M059J (cell line): ENCODE measurements at places on chromosomes 2 and 18.

DNA sequence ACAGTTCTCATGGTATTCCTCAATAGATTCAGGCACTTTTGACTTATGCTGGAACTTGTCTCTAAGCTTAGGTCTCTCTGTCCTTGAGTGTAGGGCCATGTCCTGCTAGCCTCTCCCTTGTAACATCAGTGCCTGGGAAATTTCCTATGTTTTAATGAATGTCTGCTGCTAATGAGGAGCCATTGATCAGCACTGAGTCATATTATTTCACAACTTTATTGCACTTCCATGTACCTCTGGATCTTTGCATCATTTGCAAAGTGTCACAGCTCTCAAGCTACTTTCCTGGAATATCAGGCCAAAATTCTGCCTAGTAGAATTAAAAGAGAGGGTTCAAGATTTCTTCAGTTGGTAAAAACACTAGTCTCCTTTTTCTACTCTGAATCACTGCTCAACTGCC lies 102.5 kb downstream of the GAREM1 start:
- no peak for DNase-seq

DNA sequence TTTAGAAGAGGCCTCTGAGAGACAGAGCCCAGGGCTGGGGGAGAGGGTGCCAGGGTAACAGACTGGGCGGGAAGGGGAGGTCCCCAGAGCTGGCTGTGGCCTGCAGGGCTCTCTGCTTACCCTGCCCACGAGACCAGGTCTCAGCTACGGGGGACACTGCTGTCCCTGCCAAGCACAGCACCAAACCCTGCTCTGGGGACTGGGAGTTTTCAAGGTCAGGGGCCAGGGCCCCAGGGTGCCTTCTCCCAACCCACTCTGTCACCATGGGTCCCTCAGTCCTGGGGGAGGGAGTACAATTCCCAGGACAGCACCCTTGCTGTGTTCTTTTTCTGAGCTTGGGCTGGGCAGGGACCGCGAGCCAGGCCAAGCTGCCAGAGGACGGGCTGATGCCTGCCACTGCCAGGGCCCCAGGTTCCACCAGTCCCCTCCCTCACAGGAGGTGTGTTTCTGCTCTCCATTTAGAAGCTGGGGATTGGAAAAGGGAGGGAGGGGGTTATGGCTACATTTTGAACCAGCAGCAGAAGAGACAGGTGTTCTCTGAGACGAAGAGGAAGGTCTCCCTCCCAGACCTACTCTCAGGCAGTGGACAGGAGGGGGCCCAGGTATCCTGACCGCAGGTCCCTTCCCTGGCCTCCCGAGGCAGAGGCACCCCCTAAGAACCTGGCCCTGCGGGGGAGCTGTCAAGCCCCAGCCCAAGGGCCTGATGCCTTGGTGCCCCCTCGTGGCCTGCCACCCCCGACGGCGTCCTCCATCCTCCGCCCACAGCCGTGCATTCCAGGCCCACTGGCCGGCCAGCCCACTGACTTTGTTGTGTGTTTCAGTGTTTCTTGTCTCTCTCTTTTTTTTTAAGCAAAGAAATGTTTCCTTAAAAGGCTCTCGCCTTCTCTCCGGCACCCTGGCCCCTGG lies 80.4 kb downstream of the TNS1 start:
- DNase-seq: no peak

DNA sequence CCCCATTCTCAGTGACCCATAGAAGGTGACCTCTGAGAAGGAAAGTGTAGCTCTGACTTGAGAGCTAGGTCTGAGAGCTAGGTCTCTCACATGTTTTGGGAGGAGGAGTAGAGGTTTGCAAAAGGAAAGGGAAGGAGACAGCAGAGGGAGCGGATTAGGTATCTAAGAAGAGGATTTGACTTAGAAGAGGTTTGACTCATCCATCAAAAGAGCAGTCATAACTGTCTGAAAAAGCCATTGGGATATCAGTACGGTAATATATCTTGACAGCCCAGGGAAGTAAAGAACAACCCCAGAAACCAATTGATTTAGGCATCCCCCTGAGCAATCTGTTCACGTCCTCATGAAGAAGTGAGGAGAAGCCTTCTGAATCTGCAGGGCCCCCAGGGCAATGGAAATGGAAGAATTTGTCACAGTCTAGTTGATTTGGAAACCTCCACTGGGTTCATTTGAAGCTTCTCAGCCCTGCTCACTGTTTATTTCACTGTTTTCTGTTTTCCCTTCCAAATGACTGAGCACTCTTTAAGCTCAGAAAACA lies 19.3 kb downstream of the OXER1 start:
- DNase-seq: no peak

DNA sequence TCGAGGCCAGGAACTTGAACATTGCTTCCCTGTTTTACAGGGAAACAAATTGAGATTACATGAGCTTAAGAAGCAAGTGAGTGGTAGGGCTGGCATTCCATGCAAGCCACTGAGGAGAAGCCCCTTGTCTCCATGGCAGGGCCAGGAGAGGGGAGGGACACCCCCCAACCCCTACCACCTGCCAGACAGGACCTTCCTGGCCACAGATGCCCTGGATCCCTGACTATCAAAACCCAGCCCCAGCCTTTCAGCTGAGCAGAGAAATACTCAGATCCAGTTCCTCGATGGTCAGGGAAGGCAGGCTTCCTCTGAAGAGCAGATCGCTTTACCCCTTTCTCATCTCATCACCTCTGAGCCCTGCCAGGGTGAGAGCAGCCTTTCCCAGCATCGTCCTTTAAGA lies 53.8 kb upstream of the ALPP start:
- no peak for DNase-seq

GRCh38 chr18:79586436-79587225 lies 93.0 kb upstream of the CTDP1 start:
- DNase-seq: no peak

GRCh38 chr18:2103299-2103698 lies 468.0 kb downstream of the METTL4 start:
- no peak for DNase-seq

DNA sequence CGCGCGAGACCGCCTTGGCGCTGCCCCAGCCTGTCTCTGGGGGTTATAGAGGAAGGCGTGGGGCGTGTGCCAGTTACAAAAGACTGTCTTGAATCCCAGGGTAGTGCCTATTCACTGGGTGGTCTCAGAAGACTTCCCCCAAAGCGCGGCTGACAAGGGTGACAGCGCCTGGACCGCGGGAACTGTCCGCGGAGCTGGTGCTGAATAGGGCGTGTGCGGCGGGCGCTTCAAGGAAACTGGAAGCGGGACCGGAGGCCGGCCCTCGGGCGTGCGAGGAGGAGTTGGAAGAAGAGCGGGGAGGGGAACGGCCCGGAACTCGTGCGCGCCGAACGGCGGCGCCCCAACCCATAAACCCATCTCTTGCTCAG lies 2.3 kb downstream of the EGR4 start:
- peak; percentile 12 for DNase-seq

DNA sequence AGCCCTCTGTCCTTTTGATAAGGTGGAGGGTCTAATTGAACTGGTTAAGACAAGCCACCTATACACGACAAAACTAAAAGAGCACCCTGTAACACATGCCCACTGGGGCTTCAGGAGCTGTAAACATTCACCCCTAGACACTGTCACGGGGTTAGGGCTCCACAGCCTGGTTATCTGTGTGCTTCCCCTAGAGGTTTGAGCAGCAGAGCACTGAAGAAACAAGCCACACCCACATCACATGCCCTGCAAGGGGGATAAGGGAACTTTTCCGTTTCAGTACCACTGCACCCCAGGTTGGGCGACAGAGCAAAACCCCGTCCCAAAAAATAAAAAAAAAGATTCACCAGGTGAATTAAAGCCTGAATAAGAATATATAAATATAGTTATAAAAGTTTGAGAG lies 913.7 kb upstream of the ACVR2A start:
- no peak for DNase-seq

GRCh38 chr2:122019724-122020123 lies 264.3 kb downstream of the TSN start:
- no peak for DNase-seq

DNA sequence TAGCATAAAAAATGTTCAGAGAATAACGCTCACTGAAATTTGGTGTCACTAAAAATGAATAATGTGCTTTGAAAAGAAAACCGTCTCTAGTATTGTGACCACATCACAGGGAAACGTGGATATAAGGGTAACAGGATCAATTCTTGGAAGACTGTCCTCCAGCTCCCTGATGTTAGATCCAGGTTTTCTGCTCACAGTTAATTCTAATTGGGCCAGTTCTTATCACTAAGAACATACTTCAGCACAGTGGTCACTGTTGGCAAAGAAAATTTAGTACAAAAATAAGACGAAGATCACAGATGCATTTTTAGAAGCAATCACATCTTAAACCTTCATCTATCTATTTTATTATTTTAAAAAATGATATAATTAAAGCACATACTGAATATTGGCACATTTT lies 57.0 kb upstream of the CD226 start:
- no peak for DNase-seq

DNA sequence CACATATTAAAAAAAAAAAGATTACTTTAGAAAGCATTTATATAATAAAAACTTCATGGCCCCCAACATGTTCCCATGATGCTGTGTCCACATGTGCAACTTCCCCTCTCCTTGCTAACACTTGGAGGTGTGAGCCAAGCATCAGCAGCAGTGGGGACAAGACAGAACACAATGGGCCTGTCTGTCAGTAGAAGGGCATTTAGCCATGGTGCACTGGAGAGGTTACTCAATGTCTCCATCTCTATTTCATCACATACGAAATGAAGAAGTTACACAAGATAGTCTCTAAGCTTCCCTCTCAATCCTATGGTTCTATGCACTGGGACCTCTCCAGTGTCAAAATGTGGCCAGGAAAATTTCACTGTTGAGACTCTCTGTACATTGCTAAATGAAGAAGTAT lies 2.5 kb downstream of the VIT start:
- peak; percentile 30 for DNase-seq

DNA sequence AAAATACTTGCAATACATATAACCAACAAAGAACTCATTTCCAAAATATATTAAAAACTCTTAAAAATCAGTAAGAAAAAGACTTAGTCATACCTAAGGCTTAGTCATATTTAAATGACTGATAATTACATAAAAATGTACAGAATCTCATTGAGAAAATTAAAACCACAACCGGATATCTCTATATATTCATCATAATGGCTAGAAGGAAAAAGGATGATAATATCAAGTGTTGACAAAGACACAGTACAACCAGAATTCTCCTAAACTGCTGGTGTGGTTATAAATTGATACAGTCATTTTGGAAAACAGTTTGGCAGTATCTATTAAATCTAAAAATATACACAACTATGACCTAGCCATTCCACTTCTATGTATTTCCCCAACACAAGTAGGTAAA lies 27.1 kb upstream of the IHH start:
- DNase-seq: no peak

- DNase-seq: no peak
Measured at GRCh38 chr2:69765096-69765380, 23.1 kb downstream of the ANXA4 start.

- no peak for DNase-seq
Measured at GRCh38 chr2:199462347-199462955, 4.7 kb upstream of the SATB2 start.

DNA sequence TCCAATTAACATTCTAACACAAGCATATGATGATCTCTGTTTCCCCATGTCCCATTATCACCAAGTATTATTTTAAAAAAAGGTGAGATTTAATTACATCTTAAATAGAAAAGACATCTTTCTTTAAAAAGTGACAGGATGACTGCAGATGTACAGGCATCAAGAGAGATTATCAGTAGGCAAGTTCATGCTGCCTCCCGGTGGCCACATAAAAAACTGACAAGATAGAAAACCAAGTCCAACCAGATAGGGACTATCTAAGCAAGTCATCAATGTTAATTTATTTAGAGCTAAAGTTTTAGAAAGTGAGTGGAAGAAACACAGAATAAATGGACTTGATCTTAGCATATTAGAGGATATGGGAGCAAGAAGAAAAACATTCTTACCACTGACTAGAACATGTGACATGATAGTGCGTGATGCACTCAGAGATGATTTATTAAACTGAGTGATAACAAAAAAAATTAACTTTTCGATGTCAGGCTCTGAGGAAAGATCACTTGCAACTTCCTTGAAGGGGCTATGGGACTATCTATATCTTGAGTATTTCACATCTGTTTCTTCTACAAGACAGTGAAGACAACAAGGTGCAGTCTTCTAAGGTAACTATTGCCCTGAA lies 5.4 kb upstream of the TDRD15 start:
- peak; percentile 21 for DNase-seq

- DNase-seq: no peak
Measured at GRCh38 chr18:36493349-36494159, 196.0 kb downstream of the FHOD3 start.

DNA sequence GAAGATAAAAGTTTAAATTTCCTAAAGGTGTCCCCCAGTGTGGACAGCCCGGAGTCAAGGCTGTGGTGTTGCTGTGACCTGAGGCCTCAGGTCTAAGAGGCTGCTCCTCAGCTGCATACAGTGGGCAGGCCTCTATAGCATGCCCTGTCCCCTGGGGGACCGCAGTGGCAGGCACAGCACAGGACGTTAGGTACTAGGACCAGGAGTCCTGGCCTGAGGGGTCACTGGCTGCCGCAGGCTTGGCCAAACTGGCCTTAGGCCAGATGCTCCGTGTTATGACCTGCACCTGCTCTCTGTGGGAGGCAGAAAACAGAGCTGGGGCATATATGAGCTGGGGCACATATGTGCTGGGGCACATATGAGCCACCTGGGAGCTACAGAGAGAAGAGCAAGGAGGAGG lies 21.2 kb upstream of the MAL start:
- no peak for DNase-seq

GRCh38 chr18:42632801-42633200 lies 482.7 kb downstream of the RIT2 start:
- no peak for DNase-seq

DNA sequence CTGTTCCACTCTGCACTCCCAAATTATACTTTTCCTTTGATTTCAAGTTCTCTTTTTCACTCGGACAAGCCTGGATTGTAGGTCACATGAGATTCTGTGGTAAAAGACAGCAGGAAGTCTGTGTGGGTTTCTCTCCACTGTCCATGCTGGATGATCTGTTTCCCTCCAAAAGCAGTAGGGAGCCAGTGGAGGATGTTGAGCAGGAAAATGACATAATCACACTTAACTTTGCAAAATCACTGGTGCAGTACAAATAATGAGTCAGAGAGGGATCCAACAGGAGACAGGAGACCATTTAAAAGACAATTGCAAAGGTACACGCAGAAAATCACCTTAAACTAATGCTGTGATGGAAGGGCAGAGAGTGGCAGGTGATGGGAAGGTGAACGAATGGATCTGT lies 301.3 kb downstream of the ZNF407 start:
- DNase-seq: peak; percentile 60

- DNase-seq: peak; percentile 83
Measured at GRCh38 chr18:68916734-68917133, 118.9 kb downstream of the CCDC102B start.

- no peak for DNase-seq
Measured at GRCh38 chr2:176118601-176119339, 2.2 kb downstream of the HOXD10 start.

DNA sequence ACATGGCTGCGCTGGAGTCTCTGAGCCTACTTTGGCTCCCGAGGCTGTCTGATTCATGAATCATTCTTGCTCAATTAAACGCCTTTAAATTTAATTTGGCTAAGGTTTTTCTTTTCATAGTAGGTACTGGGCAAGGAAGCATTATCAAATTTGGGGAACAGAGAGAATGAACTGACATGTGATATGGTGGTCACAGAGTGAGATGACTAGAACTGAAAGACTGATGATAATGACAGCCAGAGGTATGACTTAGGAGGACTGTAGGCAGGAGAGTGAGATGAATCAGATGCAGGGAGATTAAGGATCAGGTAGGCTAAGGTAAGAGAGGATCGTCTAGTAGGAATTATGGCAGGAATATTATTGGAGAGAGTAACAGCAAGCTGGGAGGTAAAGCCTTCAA lies 40.9 kb upstream of the ST8SIA3 start:
- DNase-seq: no peak

- no peak for DNase-seq
Measured at GRCh38 chr2:32416519-32416918, 59.7 kb downstream of the BIRC6 start.

- no peak for DNase-seq
Measured at GRCh38 chr18:10431680-10432079, 22.8 kb upstream of the APCDD1 start.
